Gastrocnemius medialis (tissue), 4 donors: ENCODE measurements at places on chromosomes 12 and 14. TPM values are rescaled to one million over a fixed set of nuclear protein-coding genes. Genes with fewer than 3 reads are reported as not detected.

Gene HCAR3
- total RNA-seq, result not detected

GRCh38 chr14:75986439-75986765, 839 bp downstream of the IFT43 start:
- DNase-seq, result no peak

GRCh38 chr12:115074617-115075016, 390.6 kb upstream of the TBX3 start:
- DNase-seq, result no peak

- DNase-seq, result no peak
Measured at GRCh38 chr14:22319526-22320361, 269.3 kb downstream of the DAD1 start.

DNA sequence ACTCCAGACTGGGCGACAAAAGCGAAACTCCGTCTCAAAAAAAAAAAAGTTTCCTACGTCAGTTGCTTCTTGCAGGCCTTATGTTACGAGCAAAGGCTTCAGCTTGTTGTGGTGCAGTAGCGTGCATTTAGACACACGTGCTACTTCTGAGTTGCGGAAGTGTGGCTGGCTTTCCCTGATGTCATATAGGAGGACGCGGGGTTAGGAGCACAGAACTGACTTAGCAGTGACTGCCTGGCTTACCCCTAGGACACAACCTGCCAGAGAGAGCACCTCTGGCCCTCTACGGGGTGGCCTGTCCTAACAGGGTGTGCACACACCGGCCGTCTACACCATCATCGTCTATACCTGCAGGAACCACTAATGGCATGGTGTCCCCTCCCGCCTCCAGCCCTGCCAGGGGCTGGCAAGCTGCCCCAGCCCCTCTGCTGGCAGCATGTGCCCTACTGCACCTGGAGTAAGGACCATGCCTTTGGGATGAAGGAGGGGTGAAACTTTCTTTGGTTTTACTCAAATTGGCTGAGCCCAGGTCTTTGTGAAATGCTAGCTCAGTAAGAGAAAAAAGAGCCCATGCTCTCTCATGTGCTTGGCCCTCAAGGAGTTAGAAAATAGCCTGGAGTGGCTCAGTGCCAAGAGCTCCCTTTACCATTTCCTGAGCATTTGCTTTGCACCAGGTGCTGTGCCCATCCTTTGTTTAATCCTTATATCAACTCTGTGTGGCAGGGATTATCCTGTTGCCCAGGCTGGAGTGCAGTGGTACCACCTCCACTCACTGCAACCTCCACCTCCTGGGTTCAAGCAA, 1.7 kb upstream of the GPR68 start:
- no peak for DNase-seq

DNA sequence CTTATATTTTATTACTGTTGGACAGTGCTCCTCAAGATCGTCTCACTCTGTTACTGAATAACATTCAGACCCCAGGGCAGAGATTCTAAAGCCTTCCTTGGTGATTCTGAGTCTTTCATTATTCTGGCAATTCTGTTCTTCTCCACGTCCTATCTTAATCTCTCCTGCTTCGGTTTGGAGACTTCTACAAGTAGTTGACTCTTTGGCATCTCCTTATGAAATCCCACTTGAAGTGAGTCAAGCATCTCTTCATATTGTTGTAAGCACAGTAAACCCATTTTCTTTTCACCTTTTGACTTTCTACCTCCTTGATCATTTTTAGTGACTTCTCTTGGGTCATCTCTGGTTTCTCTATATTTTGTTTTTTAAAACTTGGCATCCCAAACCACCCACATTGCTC, 132.8 kb downstream of the SAMD4A start:
- DNase-seq, result no peak

DNA sequence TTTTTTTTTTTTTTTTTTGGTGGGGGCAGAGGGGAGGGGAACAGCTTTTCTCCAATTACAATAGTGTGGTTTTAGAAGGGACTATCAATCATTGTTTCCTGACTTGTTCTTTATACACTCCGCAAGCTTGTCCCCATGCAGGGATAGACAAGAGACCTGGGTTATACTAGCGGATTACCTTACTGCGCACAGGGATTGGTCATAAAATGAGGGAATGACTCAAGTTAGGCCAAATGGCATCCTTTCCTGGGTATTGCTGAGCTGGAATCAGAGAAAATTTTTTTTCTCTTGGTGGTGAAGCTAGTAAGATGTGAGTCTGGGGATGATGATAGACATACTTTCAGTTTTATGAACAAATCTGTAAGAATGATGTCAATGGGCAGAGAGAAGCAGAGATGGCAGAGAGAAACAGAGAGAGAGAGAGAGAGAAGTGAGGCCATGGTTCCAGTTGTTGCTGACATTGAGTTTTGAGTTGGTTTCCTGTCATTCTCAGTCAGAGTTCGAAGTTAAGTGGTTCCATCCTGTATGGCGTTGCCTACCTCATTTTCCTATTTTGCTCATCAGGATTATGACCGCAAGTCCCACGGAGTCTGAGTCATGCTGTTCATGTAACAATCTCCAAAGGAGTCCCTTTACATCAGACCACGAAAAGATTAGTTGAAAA, 59.1 kb upstream of the OTOGL start:
- no peak for DNase-seq
